ENCODE measurements at places on chromosomes 12 and 14.

DNA sequence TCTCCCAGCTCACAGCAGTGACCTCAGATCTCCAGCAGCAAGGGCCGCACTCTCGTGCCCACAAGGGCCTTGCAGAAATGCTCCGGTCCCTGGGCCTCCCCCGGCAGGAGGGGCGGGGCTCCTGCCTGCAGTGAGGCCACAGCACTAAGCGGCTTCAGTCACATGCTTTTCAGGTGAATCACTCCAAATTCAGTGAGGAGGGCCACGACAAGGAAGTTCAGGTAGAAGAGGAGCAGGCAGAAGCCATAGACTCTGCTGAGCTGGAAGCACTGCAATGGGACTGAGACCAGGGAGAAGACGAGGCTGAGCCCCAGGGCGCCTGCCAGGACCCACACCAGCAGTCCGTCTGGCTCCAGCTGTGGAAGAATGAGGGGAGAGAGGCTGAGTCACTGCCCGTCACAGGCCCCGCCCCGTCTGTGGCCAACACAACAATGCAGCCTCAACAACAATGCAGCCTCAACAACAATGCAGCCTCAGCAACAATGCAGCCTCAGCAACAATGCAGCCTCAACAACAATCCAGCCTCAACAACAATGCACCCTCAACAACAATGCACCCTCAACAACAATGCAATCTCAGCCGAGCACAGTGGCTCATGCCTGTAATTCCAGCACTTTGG, 35.2 kb downstream of the SLC8B1 start:
- DNase-seq: no peak

DNA sequence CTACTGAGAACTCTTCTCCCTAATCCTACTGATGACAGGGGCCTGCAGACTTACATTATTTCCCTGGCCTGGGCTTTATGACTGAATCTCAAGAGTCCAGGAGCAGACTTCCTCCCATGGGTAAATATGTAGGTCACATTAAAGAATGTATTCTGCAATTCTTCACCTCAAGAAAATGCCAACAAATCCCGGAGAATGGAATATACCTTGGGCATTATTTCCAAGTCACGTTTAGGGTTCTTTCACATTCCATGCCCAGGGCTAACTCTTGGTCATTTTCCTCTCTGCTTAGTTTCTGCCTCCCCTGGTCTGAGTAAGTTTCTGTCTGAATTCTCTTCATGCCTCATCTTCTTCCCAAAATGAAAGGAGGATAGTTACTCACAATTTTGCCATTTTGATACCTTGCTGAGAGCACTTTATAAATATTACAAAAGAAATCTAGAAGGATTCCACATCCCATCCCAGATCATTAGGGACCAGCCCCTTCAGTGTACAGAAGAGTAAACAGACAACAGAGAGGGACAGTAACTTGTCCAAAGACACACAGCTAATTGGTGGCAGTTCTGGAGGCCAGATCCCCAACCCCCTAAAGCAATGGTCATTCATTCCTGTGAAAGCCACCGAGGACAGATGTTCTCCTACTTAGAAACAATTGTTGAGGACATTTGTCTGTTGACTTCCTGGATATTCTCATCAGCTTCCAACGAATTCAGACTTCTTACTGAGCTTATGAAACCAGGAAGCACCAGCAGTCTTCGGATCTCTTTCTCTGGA, 605 bp downstream of the PAH start:
- no peak for DNase-seq

DNA sequence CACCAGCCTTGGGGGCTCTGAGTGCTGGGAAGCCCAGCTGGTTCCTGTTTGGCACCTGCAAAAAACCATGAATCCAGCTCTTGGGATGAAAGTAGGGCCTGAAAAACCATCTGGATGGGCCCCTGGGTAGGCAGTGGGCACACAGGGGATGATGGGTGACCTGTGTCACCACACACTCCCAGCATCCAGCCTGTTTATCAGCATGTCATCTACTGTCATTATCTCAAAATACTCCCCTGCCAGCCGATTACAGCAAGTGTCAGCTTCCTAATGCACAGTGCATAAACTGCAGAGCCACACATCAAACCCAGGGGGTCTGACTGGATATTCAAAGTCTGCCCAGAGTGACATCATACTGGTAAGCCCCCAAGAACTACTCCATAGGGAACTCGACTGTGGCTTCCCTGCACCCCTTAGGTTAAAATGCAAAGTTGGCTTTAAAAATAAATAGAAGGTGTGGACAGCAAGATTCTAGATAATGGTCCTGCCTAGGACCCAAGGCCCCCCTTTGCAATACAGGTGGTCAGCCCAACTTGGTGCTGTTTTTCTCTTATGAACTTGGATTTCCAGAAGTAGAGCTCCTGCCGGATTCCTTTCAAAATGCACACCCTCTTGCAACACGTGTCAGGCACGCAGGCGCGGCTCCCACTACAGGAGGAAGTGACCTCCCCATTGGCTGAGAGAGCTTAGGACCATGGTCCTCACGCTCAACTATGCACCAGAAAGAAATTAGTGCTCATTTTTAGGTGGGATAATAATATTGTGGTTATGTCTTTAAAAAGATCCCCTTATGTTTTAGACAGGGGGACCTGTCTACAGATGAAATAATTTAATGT, 94.1 kb downstream of the GCH1 start:
- no peak for DNase-seq

DNA sequence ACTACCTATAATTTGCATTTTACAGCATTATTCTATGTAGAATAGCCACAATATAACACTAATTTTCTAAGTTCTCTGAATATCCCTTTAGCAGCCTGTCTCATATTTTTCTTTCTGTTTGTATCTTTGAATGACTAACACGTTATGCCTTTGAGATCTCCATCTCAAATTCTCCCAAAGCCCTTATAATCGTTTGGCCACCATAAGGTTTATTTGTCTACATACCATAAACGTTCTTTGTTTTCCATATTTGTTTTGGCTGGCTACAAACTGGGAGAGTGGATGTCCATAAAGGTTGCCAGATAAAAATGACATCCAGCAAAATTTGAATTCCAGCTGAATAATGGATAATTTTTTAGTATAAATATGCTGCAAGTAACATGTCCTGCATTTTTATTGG, 203.7 kb downstream of the STXBP6 start:
- DNase-seq: no peak

- DNase-seq: no peak
Observed at GRCh38 chr14:20969336-20969735, 14.0 kb downstream of the RNASE2 start.

- no peak for DNase-seq
Observed at GRCh38 chr14:104939666-104940410, 15.2 kb downstream of the PLD4 start.

DNA sequence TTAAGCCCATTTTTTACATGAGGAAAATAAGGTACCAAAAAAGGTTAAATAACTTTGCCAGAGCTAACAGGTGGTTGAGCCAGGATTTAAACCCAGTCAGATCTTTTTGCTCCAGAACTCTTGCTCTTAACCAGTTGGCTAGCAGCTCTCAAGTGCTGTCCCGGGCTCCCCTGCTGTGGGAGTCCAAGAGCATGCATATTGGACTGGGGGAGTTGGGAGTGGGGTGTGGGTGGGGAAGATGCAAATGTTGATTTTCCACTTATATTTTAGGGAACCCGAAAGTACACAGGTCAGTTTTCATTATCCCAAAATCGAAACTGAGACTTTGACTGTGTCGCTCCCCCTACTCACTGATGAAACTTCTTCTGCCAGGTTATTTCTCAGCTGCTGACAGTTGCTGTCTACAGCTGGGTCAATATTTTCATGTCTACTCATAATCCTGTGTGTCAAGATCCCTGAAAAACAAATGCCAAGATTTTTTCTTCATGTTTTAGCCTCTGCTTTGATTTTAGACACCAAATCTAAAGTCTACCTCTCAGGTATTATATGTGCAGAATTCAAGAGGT, 172.3 kb upstream of the TMPO start:
- no peak for DNase-seq

GRCh38 chr12:109967383-109968031, 28.7 kb downstream of the GIT2 start:
- no peak for DNase-seq

DNA sequence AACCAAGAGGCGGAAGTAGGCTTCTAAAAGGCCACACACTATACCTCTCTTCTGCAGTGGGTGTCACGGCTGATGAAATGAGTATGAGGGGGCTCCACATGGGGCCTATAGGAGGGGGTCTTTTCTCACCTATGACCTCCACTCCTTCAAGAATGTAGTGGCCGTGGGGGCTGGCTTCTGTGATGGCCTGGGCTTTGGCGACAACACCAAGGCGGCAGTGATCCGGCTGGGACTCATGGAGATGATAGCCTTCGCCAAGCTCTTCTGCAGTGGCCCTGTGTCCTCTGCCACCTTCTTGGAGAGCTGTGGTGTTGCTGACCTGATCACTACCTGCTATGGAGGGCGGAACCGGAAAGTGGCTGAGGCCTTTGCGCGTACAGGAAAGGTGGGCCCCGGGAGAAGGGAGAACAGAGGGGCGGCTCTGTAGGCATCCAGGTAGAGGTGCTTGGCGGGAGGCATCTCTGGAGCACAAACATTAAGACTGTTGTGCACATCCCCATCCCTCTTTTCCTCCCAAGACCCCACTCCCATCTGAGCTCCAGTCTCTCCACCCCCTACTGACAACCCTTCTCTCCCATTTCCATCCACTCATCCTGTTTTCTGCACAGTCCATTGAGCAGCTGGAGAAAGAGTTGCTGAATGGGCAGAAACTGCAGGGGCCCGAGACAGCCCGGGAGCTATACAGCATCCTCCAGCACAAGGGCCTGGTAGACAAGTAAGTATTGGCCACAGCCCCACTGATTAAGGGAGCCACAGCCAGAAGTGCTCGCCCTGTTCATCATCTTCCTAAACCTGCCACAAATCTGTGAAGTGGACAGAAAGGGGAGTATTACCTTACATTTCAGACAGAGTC, 3.8 kb downstream of the GPD1 start:
- no peak for DNase-seq

DNA sequence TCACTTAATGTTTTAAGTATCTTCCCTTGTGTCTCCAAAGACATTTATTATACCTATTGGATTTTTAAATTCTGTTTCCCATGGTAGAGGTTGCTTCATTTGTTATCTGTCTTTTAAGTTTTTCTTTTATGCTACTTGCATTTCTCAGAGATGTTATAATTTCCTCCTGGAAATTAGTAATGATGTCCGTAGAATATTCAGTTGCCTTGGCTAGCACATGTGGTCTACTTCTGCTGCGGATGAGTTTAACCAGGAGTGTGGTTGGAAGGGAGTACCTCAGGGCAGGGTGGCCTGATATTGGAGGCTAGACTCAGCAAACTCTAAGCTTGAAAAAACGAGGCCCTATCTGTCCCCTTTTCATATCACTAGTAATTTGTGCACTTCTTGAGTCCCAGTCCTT, 8.8 kb upstream of the EVL start:
- DNase-seq: no peak

GRCh38 chr12:5459051-5459782, 27.3 kb downstream of the NTF3 start:
- no peak for DNase-seq

- DNase-seq: no peak
Observed at GRCh38 chr14:87153391-87153790, 839.6 kb downstream of the GALC start.

DNA sequence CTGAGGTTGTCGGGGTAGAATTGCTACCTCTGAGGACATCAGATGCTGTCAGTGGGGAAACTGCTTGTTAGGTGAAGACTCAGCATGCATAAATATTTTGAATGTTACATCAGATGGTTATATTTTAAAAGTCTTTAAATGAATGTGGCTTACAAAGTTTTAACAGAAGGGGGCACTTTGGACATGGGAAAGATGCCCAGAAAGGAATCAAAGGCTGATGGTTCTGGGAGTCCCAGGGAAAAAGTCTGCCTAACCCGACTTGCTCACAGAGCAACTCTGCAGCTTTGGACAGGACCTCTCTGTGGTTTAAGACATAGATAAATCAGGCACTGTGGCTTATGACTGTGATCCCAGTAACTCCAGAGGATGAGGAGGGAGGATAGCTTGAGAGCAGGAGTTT, 474.9 kb downstream of the ATP23 start:
- no peak for DNase-seq

DNA sequence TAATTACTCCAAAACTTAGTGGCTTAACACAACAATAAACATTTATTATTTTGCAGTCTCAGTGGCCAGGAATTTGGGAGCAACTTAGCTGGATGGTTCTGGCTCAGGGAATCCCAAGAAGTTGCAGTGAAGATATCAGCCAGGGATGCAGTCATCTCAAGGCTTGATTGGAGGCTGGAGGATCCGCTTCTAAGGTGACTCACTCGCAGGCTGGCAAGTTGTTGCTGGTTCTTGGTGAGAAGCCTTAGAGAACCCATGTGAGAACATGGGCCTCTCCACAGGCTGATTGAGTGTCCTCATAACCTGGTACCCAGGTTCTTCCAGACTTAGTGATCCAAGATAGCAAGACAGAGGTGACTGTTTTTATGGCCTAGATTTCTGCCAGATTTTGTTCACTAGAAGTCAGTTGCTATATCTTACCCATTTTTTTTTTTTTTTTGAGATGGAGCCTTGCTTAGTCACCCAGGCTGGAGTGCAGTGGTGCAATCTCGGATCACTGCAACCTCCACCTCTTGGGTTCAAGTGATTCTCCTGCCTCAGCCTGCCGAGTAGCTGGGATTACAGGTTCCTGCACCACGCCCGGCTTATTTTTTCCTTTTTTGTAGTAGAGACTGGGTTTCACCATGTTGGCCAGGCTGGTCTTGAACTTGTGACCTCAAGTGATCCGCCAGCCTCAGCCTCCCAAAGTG, 32.5 kb downstream of the BRMS1L start:
- DNase-seq: no peak

DNA sequence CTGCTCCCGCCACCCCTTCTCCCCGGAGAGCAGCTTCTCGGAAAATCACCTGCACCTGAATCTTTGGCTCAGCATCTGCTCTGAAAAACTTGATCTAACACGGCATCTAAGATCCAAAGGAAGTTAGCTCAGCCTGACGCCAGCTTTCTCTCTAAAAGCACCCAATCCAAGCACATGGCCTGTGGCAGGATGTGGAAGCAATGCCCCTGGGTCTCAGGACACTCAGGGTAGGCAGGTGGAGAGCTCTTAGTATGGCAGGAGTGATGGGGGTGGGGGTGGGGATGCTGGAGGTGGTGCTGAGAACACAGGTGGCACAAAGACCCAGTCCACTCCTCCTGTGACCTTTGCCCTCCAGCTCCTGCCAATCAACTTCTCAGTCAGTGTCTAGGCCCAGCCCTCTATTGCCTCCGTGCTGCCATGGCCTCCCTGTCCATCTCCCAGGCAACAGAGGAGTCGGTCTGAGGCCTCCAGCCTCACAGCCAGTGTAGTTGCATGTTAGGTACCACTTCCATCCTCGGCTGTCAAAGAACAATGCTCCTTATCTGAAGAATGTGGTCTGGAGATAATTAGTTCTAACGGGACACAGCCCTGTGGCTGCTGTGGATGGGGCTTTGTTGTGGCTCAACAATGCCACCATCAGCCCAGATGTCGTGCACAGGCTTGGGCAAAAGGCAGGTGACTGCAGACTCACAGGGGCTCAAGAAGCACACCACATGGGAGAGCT, 180.0 kb upstream of the C14orf180 start:
- DNase-seq: no peak

- no peak for DNase-seq
Observed at GRCh38 chr14:95258754-95259593, 60.7 kb downstream of the CLMN start.
